Astrocyte of the hippocampus (primary cell): ENCODE measurements at places on chromosomes 1 and 21.
A peak's percentile ranks its signal among the peaks of the same experiment; 100 is the strongest.

GRCh38 chr1:81493102-81493869 lies 307.4 kb upstream of the ADGRL2 start:
- DNase-seq, result no peak

DNA sequence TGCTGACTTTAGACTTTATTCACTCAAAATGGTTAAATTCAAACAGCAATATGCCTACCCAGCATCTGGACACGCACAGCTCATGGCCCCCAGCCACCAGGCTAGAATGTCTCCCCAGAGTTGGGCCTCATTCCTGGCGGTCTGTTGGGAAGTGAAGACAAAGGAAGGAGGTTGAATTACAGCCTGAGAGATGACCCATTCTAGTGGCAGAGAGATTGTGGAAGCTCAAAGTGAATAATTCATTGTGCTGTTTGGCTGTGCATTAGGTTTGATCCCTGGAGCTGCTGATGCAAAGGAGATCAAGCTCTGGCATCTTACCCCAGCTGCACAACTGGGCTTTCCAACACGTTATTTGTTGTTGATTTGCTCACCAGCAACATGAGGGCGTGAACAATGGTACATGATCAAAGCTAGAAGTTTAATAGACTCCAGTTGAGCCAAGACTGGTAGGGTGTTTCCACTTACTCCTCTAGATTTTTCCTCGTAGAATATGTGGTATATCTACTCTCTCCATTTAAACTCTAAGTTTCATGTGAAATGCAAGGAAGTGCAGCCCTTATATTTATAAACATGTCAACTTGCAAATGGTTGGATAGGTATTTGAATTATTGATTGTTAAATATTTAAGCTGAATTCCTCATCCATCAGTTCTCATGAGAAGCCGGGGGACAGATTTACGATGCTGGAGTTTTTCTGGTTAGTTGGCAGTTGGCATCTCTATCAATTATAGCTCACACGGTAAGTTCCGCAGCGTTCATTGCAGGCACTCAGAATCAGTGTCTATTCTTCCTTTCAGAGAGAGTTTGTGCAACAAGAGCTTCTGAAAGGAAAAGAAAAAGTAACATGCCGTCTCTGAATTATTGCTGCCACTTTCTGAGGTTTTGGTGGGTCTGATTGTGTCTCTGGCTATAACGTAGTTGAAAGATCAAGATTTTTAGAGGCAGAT lies 222.7 kb downstream of the TM2D1 start:
- no peak for DNase-seq

DNA sequence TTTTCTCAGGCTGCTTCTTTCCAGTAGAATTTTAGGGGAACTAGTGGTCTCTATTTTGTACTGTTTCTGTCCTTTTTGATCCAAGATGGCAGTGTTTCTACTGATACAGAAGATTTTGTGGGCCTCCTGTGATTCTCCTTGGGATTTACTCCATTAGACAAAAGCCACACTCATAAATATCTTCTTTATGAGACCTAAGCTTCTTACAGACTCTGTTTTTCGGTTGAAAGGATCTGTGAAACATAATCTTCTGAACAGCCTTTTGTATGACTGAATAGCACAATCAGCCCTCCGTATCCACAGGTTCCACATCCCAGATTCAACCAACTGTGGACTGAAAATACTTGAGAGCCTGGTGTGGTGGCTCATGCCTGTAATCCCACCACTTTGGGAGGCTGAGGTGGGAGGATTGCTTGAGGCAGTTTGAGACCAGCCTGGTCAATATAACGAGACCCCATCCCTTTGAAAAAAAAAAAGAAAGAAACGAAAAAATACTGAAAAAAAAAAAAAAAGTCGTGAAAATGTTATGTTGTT lies 10.8 kb upstream of the PSMD4 start:
- no peak for DNase-seq

DNA sequence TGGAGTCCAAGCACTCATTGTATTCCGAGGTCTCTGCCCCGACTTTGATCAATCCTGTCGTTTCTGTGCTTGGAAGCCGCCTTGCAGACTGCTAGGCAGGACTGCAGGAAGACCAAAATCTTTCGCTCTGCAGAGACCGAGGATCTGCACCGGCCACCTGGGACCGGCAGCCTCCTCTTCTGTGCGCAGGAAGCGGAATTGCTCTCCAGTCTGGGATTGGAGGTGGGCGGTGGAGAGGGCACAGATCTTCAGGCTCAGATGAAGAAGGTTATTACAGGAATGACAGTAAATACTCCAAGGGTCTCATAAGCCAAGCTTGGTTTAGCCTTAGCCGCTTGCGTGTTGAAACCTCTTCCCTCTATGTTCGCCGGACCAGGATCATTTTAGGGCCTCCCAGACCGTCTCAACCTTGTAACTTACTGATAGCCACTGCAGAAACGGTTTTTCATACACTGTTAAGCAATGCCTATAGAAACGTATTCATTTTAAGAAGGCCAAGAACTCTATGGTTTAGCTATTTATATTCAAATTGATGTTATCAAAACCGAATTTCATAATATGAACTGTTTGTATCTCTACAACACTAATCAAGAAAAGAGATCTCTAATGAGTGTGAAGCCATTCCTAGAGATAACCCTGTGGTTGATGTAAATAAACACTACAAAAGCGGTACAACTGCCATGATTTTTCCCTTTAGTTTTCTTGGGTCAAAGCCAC lies 1.1 kb downstream of the MIA3 start:
- DNase-seq, result peak; percentile 59

DNA sequence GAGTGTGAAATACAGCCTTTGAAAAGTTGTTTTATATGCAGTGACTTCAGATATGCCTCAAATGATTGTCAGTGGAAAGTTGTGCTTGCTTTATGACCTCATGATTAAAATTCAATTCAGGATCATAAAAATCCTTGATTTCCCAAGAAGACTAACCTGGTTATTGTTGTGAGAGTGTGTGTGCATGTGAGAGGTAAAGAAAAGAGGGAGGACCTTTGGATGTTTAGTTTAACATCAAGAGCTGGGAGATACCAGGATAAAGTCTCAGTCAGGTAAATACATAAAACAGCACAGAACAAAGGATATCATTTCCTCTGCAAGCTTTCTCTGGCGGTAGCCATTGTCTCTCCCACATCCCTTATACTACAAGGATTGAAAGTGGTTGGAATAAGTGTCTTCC lies 14.4 kb downstream of the BTBD8 start:
- DNase-seq, result no peak

DNA sequence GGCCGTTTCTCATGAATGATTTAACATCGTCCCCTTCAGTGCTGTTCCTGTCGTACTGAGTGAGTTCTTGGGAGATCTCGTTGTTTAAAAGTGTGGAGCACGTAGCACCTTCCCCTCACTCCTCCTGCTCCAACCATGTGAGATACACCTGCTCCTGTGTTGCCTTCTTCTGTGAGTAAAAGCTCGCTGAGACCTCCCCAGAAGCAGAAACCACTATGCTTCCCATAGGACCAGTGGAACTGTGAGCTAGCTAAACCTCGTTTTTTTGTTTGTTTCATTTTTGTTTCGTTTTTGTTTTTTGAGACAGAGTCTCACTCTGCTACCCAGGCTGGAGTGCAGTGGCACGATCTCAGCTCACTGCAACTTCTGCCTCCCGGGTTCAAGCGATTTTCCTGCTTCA lies 198.6 kb downstream of the NCAM2 start:
- no peak for DNase-seq

GRCh38 chr1:173421789-173422188 lies 55.3 kb upstream of the PRDX6 start:
- no peak for DNase-seq

DNA sequence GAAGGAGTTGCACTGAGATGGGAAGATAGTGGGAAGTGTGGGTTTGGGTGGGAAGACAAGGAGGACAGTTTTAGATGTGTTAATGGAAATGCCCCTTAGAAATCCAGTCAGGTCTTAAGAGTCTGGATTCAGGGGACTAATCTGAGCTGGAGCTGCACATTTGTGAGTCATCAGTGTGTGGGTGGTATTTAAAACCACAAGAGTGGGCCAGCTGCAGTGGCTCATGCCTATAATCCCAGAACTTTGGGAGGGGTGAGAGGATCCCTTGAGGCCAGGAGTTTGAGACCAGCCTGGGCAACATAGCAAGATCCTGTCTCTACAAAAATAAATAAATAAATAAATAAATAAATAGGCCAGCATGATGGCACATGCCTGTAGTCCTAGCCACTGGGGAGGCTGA lies 40.9 kb upstream of the SLC6A9 start:
- DNase-seq, result peak; percentile 88

DNA sequence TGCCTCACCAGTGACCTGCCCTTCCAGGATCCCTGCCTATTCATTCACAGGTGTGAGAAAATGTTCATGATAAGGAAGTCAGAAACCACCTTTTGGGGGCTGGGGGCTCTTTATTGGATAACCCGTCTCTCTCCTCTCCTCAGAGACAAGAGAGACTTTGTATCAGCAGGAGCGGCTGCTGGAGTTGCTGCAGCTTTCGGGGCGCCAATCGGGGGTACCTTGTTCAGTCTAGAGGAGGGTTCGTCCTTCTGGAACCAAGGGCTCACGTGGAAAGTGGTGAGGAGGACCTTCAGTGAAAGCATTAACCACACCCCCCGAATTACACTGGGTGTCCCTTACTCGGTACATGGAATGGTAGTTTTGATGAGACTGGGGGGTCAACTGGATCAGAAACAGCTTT lies 20.6 kb downstream of the NPPA start:
- no peak for DNase-seq

DNA sequence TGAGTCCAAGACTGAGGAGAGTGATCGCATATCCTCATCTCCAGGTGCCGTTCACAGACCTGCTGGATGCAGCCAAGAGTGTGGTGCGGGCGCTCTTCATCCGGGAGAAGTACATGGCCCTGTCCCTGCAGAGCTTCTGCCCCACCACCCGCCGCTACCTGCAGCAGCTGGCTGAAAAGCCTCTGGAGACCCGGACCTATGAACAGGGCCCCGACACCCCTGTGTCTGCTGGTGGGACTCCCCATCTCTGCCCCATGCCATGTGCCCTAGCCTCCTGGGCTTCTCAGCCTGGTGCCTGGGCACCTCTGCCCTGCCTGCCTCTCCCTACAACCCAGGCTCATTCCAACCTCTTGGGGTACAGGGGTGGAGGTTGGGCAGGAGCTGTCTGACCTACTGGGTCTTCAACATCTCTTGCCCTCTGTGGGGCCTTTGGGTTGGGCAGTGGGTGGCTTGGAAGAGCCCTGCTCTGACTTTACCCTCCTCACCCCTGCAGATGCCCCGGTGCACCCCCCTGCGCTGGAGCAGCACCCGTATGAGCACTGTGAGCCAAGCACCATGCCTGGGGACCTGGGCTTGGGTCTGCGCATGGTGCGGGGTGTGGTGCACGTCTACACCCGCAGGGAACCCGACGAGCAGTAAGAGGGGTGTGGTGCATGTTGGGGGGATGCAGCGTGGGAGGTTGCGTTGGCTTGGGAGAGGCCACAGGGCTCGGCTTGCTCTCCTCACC lies 7.2 kb downstream of the AMPD2 start:
- DNase-seq, result no peak

- no peak for DNase-seq
Measured at GRCh38 chr1:232132572-232132971, 497.4 kb downstream of the SIPA1L2 start.

- no peak for DNase-seq
Measured at GRCh38 chr1:4019606-4020331, 119.7 kb upstream of the C1orf174 start.

DNA sequence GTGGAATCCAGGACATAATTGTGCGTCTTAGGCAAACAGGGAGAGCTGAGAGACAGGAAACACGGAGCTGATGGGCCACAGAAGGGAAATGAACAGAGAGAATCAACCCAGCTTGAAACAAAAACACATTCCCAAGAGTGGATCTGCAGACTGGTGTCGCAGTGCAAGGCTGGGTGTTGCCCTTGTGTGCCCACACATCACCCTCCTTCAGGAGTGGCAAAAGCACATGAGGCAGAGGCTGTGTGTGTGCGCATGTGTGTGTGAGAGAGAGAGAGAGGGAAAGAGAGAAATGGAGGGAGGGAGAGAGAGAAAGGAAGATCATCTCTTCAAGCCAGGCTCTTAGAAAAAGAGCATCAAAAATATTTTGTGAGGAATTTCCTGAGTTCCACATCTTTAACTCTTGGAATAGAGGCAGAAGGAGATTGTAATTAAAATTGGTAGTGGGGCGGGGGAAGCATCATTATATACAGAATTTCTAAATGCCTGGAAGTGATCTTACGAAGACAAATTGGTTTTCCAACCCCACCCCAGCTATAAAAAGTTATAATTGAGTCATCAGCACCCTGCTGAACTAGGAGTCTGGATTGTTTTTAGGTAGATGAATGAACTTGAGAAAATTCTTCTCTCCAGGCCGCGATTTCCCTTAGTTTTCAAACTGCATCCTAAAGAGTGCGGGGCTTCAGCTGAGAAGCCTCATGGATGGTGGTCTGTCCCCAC lies 480.7 kb downstream of the NPHP4 start:
- DNase-seq, result no peak

- no peak for DNase-seq
Measured at GRCh38 chr1:59486615-59487014, 189.7 kb downstream of the FGGY start.

DNA sequence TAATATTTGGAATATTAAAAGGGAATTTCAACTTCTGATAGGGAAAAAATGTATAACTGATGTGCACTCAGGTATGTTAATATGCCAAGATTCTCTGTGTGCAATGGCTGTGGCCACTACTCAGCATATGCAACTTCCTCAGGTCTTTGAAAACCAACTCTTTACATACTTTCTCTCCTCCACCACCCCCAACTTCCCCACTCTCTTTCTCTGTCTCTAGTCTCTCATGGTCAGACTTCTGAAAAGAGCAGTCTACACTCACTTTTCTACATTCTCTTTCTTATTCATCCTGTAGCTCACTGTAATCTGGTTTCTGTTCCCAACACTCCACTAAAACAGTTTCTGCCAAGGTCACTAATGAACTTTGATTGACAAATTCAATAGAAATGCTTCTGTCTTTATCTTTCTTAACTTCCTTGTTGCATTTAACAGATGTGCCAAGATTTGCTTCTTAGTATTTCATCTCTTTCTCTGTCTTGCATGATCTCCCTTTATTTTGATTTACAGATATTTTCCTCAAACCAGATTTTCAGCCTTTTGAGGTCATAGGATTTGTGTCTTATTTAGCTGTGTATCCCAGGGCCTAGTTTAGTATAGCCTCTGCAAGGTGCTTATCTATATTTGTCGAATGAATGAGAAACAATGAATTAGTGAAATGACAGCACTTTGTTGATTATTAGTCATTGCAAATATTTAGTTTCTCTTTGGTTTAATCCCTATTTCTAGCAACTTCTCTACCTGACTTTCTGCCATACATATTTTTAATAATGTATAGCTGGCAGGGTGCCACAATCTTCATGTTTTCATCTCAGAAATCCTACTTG lies 168.9 kb downstream of the LMO4 start:
- DNase-seq, result no peak

- DNase-seq, result no peak
Measured at GRCh38 chr21:46527801-46528200, 69.1 kb downstream of the DIP2A start.

- DNase-seq, result no peak
Measured at GRCh38 chr1:196858811-196859210, 29.0 kb upstream of the CFHR4 start.

- DNase-seq, result peak; percentile 51
Measured at GRCh38 chr21:44049606-44050005, 37.5 kb downstream of the TRAPPC10 start.
